PC-9 (cell line): ENCODE measurements at places on chromosomes 2 and 18. TPM values are rescaled to one million over a fixed set of nuclear protein-coding genes. Genes with fewer than 3 reads are reported as not detected.

DNA sequence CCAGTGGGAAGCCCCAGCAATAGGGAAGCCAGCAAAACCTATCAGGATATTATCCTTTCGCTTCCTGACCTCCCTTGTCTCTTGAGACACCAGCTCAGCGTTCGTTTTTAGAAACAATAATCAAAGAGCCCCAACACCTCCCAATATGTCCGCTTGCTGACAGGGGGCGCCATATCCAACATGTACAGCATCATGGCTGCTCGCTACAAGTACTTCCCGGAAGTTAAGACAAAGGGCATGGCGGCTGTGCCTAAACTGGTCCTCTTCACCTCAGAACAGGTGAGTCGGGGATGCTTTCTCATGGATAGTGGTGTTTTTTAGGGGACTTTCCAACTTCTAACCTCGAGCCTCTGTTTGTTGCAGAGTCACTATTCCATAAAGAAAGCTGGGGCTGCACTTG is 28.7 kb downstream of the GAD1 start:
- no peak for DNase-seq

Gene CFC1
- not detected in 2 replicates for total RNA-seq

Gene MIB1
- 40.1 and 40.3 TPM in 2 replicates for total RNA-seq

DNA sequence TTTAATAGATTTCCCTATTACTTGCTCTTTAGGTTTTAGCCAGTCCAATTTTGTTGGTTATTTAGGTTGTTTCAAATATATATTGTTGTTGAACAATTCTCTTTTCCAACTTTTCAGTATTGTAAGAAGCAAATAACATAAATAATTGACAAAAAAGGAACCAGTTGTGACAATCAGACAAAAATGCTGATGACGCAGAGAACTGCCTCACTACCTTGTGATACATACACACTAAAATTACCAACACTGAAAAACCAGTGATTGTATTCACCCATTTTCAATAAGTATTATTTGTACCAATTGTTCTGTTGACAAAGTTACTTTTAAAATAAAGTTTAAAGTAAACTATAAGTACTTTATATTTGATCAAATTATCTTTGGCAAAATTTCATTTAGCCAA is 43.1 kb upstream of the NABP1 start:
- no peak for DNase-seq
